ENCODE measurements at places on chromosomes 4 and X.

- DNase-seq, result no peak
These were observed 47.5 kb downstream of the SEPTIN11 start for GRCh38 chr4:76997077-76997476.

- DNase-seq, result no peak
These were observed 54.0 kb downstream of the SNX25 start for GRCh38 chr4:185263419-185263818.

GRCh38 chrX:15860921-15861320 is 6.3 kb upstream of the AP1S2 start:
- no peak for DNase-seq

DNA sequence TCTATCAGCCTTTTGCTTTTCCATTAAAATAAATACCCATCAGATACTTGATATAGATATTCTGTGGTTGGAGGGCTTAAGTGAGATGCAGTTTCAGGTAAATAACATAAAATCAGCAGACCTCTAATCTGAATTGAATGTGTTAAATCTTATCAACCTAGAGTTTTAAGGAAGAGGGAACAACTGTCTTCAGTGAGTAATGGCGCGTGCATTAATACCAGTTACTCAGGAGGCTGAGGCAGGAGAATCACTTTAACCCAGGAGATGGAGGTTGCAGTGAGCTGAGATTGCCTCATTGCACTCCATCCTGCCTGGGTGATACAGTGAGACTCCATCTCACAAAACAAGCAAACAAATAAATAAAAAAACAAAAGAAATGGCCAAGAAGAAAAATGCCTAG is 54.3 kb downstream of the FAT4 start:
- DNase-seq, result peak; percentile 25

DNA sequence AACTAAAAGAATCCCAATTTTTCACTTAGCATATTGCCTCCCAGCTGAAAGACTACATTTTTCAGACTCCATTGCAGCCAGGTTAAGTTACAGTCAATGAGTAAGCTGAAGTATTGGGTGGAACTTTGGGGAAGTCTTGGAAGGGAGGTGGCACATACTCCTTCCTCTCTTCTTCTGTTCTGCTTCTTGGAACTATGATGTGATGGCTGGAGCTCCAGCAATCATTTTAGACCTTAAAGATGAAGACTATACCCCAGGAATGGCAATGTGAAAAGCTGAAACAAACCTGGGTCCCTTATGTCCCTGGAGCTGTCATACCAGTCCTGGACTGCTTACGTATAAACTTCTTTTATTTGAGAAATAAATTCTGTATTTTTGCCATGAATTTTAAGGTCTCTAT is 30.8 kb downstream of the SAT1 start:
- no peak for DNase-seq
